Spleen (tissue), 13 donors: ENCODE measurements at places on chromosomes 16 and 17. TPM values are rescaled to one million over a fixed set of nuclear protein-coding genes. Genes with fewer than 3 reads are reported as not detected.

DNA sequence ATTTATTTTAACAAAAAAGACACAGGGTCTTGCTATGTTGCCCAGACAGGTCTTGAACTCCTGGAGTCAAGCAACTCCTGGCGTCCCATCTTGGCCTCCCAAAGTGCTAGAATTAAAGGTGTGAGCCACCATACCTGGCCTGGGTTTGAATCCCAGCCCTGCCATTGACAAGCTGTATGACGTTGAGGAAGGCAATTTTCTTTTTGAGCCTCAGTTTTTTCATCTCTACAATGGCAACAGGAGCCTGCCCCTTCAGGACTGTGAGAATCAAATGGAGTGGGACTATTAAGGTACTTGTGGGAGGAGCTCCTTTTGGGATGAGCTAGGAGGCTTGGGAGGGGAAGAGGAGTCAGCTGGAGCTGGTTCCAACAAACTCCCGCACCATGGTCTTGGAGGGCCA is 6.2 kb downstream of the RARA start:
- no peaks in the 10 kb centered on the region for H3K27me3 ChIP-seq
- peaks cover 90% of the 10 kb centered on the region for H3K4me1 ChIP-seq
- H3K4me3 ChIP-seq, result no peak overlapping the region
- DNase-seq, result no peak

- no peaks in the 10 kb centered on the region for H3K36me3 ChIP-seq
- peak; percentile 77 for DNase-seq
- peaks cover 25% of the 10 kb centered on the region for H3K4me1 ChIP-seq
- peaks cover 3% of the 10 kb centered on the region for H3K27me3 ChIP-seq
Observed at GRCh38 chr17:8629371-8630226, 926 bp downstream of the MYH10 start.

DNA sequence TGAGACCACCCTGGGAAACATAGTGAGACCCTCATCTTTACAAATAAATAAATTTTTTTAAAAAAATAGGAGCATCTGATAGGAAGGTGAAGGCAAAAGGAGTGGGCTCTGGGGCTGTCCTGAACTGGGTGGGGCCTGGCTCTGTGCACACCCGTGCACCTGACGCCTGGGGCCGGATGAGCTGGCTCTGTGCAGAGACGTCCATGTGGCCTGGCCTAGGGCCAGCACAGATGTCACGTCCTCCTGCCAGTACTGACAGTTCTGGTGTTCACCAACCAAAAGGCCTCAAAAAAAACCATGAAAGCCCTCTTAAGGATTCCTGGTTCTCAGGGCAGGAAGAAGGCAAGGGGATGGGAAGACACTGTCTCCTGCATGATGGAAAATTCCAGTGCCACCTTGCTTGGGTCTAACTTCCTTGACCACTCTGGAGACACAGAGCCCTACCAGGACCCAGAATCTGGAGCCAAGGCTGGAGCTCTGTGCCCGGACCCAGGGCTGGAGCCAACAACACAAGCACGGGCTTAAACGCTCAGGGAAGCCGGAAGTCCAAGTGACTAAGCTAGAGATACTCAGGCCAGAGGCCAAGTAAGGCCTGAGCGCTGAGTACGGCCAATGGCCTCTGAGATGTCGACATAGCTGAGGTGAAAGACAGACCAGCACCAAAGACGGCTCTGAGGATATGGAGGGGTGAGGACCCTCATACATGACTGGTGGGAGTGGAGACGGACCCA is 32.9 kb downstream of the COPRS start:
- no peak for DNase-seq
- no peak overlapping the region for H3K27ac ChIP-seq
- no peaks in the 10 kb centered on the region for H3K4me1 ChIP-seq
- H3K36me3 ChIP-seq, result no peaks in the 10 kb centered on the region

DNA sequence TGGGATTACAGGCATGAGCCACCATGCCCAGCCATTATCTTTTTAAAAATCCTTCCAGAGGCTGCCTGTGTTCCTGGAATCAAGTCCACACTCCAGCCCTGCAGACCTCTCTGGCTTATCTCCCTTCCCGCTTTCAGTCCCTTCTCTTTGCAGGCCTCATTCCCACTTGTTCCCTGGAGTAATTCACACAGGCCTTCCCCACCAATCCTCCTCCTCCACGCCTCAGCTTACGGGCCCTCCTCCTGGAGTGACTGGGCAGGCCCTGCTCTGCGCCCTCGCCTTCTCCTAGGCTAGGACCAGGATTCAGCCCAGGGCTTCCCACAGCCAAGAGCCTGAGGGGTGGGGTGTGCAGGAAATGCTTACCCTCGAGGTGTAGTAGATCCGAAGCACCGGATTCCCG is 2.8 kb downstream of the CDIPT start:
- no peak for DNase-seq
- no peak overlapping the region for H3K4me3 ChIP-seq

- H3K4me3 ChIP-seq, result no peak overlapping the region
- H3K4me1 ChIP-seq, result no peaks in the 10 kb centered on the region
- no peaks in the 10 kb centered on the region for H3K36me3 ChIP-seq
- H3K27me3 ChIP-seq, result peaks cover 5% of the 10 kb centered on the region
- peak; percentile 59 for DNase-seq
Observed at GRCh38 chr16:86898386-86898785, 320.0 kb downstream of the FOXL1 start.

GRCh38 chr17:47323382-47324223 is at the start of gene EFCAB13:
EFCAB13 (plus strand) TSS chr17:47323955; CDS start chr17:47328354, 4,399 bp downstream.
- H3K27ac ChIP-seq, result peak within 1 kb of the TSS; percentile 96
- no peaks in the 10 kb centered on the region for H3K36me3 ChIP-seq
- no peaks in the 10 kb centered on the region for H3K27me3 ChIP-seq
- H3K4me1 ChIP-seq, result peaks cover 14% of the 10 kb centered on the region
- peak; percentile 96 for DNase-seq

GRCh38 chr17:47335101-47335936 is 11.6 kb downstream of the EFCAB13 start:
- no peak for DNase-seq
- H3K4me3 ChIP-seq, result no peak overlapping the region
- peaks cover 48% of the 10 kb centered on the region for H3K36me3 ChIP-seq

DNA sequence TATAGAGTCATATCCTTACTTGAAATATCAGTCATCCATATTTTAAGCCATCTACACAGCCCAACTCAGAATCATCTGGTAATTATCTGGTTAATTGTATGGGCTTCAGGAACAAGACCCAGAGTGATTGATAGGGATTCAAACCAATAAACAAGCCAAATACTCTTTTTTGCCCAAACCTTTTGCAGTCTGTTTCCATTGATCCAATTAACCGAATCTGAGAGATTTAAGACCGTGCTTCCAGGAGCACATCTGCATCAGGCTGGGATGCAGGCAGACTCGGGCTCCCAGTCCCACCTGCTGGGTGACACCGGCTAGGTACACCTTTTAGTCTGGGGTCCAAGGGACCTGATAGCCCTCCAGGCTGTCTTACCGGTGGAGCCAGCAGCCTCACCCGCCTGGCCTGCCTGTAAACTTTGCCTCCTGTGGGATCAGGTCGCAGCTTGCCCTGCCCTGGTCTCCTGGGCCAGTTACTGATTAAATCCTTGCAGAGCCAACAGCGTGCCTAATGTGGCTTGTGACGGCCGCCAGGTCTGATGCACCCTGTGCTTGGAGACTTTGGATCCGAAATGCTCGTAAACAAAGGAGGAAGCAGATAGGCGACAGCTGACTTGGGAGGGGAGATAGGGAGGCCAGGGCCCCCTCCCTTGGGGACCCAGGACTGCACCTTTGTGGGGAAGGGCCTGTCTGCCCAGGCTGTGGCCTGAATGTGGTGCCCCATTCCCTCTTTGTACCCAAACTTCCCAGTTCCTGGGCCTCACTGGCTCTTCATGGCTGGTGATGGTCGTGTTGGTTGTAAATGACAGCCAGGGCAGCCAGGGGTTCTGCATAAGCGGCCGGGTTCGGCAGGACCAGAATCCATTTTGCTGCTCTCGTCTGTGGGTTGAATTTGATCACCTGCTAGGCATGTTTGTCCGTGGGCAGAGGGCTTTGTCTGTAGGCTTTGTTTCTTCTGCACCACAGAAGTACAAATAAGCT is 3.8 kb downstream of the CMIP start:
- peaks cover 5% of the 10 kb centered on the region for H3K36me3 ChIP-seq
- H3K4me3 ChIP-seq, result no peak overlapping the region
- H3K27me3 ChIP-seq, result no peaks in the 10 kb centered on the region
- peak overlapping the region; percentile 95 for H3K27ac ChIP-seq

GRCh38 chr17:80673152-80673920 is 128.7 kb downstream of the RPTOR start:
- DNase-seq, result no peak
- H3K27ac ChIP-seq, result peak overlapping the region; percentile 51
- H3K4me1 ChIP-seq, result peaks cover 20% of the 10 kb centered on the region
- H3K27me3 ChIP-seq, result no peaks in the 10 kb centered on the region
- no peak overlapping the region for H3K4me3 ChIP-seq
- no peaks in the 10 kb centered on the region for H3K36me3 ChIP-seq

DNA sequence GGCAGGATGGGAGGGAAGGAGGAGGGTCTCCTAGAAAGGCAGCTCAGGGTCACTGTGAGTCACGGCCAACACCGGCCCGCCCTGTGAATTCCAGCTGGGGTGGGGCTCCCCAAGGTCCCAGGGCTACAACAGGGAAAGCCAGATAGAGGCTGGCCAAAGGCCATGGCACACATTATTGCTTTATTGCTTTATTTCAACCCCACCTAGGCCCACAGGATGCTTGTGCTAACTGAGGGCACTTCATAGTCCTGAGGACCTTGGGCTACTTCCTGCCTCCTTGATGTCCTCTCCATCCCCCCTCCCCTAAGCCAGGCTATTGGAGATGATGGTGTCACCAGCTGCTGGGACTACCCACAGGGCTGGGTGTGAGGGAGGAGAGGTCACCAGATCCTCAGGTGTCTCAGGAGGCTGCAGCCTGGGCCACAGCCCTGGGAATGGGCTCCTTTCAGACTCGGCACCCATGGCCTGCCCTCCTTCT is 26.1 kb downstream of the LRRC75A start:
- H3K27me3 ChIP-seq, result no peaks in the 10 kb centered on the region
- no peak for DNase-seq
- H3K4me1 ChIP-seq, result peaks cover 47% of the 10 kb centered on the region
- H3K36me3 ChIP-seq, result no peaks in the 10 kb centered on the region
- peak overlapping the region; percentile 81 for H3K27ac ChIP-seq

DNA sequence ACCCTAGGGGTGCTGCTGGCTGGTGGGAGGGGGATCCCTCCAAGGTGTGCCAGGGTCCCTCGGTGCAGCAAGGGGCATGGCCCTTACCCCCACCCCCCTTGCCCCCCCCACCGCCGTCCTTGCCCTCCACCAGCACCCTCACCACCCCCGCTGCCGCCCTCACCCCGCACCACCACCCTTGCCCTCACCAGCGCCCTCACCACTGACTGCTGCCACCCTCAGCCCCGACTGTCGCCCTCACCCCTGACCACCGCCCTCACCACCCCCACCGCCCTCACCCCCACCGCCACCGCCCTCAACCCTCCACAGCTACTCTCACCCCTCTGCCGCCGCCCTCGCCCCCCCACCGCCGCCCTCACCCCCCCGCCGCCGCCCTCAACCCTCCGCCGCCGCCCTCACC is 23.1 kb upstream of the ACSF3 start:
- no peaks in the 10 kb centered on the region for H3K36me3 ChIP-seq
- H3K4me1 ChIP-seq, result no peaks in the 10 kb centered on the region
- no peaks in the 10 kb centered on the region for H3K27me3 ChIP-seq
- DNase-seq, result no peak
- H3K4me3 ChIP-seq, result no peak overlapping the region

GRCh38 chr17:38873640-38874380 is 4.0 kb downstream of the LASP1 start:
- H3K4me1 ChIP-seq, result peaks cover 62% of the 10 kb centered on the region
- no peak overlapping the region for H3K27ac ChIP-seq
- peak; percentile 75 for DNase-seq
- no peaks in the 10 kb centered on the region for H3K27me3 ChIP-seq
- peaks cover 41% of the 10 kb centered on the region for H3K36me3 ChIP-seq

DNA sequence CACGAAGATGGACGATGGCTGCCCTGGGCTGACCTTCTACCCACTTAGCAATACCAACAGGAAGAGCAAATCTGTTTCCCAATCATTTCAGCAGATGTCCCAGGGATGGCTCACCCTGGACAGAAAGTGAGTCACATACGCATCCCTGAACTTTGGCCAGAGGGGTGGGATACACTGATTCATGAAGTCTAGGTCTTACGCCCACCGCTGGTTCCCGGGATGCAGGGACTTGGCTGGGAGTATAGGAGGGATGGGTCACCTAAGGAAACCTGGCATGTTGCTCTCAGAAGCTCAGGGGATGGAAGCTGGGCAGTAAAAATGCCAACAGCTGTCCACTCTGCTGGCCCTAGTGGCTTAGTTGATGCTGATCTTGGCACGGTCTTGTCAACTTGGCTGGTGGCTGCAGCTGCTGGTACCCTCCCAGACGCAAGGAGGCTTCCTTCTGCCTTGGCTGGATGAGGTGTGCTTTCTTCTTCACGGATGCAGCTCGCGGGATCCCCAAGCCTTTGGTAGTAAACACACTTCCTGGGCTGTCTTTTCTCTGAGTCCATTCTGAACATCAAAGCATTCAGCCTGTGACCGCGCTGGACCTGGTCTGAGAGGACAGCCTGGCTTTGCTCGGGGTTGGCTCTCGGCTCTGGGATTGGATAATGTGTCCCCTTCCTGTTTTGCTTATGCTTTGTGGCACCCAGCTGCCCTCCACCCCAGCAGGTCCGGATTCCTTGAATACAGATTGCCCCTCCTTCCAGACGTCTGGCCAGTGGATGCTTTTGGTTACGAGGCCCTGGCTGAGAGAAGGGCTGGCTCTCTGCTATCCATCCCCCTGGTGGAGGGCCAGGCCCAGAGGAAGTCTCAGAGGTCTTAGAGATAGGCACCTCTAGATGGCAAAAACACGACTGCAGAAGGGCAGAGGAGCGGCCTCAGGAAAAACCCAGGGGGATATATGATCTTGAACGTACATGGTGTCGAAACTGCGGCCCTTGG is 71.5 kb downstream of the RAP1GAP2 start:
- H3K4me3 ChIP-seq, result no peak overlapping the region
- H3K4me1 ChIP-seq, result no peaks in the 10 kb centered on the region
- no peaks in the 10 kb centered on the region for H3K27me3 ChIP-seq
- no peaks in the 10 kb centered on the region for H3K36me3 ChIP-seq
- no peak for DNase-seq

- peaks cover 11% of the 10 kb centered on the region for H3K4me1 ChIP-seq
- no peak for DNase-seq
- peaks cover 38% of the 10 kb centered on the region for H3K36me3 ChIP-seq
- no peaks in the 10 kb centered on the region for H3K27me3 ChIP-seq
Observed at GRCh38 chr16:28938721-28939120, 7.0 kb downstream of the CD19 start.

DNA sequence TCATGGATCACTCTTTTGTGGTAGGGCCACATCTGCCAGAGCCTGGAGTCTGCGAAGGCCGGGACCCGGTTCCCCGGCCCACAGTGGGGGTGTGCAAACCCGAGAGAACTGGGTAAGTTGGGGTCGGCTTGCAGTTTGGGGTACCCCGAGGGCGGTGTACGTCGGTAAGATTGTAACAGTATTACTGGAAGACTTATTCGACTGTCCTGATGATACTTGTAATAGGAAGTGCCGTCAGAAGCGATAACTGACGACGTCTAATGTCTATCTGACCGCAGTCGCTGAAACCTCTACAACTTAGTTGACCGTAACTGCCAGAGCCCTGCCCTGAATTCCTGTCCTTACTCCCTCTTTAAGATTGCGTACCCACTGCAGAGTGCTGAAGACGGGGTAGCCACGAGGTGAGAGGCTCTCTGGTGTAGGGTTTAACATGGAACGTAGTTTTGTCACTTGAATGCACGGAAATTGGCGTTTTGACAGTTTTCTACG is 24.0 kb downstream of the TRPV2 start:
- peaks cover 33% of the 10 kb centered on the region for H3K36me3 ChIP-seq
- H3K27me3 ChIP-seq, result no peaks in the 10 kb centered on the region
- H3K27ac ChIP-seq, result peak overlapping the region; percentile 96
- peak overlapping the region; percentile 82 for H3K4me3 ChIP-seq
- no peak for DNase-seq
- H3K4me1 ChIP-seq, result peaks cover 21% of the 10 kb centered on the region

Gene TBKBP1
- 11.6 TPM for total RNA-seq

Gene NETO2
- total RNA-seq, result 18.7 TPM

Gene CARD14
- total RNA-seq, result 1.3 TPM

Gene CNGB1
- total RNA-seq, result not detected

Gene SLFN14
- total RNA-seq, result 0.52 TPM

Gene PRSS33
- total RNA-seq, result not detected

Gene NLRC5
- 206 TPM for total RNA-seq
